Activated CD4-positive, alpha-beta T cell treated with anti-CD3 and anti-CD28 coated beads for 24 hours (primary cell): ENCODE measurements at places on chromosomes 2 and 18.

DNA sequence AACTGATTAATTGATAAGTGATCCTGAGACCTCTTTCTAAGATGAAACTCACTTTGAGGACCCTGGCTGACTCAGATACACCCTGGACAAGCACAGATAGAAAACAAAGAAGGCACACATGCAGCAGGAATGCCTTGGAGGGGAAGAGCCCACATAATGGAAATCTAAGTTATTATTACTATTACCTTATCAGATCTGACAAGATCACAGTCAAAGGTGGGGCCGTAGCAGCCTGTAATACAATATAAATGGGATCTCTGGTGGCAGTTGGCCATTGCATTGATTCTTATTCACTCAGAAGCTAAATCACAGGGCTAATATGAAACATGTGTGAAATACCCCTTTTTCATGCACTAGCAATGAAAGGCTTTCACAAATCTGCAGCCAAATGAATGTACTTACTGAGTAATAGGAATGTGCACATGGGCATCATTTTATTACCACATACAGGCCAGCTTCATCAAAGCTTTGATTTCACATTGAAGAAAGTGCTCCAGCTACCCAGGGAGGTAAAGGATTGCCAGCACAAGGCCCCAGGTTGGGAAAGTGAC, 84.0 kb downstream of the ZBTB7C start:
- DNase-seq = no peak

DNA sequence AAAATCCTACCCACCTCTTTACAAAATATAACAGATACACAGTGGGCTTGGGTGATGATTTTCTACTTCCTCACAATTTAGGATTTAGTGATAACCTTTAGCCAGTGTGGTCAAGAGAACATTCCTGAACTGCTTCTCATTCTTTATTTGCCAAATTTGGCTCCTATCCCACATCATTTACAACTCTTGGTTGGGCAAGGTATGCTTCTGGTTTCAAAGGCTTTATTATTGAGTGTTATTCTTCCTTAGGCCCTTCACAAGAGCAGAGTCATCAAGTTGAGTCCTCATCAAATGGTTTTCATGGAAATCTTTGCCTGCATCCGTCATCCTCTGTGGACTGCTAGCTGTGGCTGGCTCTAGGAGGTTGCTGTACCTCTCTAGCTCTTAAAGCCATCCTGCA, 472.0 kb upstream of the ETAA1 start:
- no peak for DNase-seq

DNA sequence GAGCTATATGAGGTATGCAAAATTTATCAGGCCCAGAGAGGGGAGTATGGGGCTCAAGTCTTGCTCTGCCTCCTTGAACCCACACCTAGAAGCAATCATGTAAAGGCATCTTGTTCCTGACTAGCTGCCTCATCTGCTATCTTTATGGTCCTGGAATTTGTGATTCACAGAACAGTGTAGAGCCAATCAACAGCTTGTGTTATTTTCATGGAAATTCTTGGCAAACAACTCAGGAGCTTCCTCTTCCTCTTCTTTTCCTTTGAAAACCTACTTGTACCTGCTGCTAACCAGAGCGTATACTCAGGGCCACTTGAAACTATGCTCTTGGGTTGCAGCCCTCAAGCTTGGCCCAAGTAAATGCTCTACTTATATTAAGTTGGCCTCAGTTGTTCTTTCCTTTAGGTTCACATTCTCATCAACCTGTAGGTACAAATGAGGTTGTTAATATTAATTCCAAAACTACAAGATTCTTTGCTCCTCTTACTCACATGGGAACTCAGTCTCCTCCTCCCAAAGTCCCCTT, 3.5 kb upstream of the NOSTRIN start:
- DNase-seq = no peak

DNA sequence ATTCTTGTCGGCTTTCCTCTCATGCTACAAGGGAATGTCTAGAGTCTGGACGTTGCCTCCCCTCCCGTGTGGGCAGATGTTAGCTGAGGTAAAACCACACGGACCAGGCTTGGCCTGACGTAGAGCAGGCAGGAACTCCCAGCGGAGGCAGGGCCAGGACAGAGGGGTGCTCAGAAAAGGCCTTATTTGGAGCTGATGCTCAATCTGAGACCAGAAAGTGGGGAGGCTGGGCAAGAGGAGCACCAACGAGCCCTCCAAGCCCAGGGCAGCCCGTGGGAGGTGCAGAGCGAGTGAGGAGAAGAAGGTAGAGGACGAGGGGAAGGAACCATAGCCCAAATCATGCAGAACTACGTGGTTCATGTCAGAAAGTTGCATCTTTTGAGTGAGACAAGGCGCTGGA, 9.0 kb downstream of the TEX51 start:
- no peak for DNase-seq

DNA sequence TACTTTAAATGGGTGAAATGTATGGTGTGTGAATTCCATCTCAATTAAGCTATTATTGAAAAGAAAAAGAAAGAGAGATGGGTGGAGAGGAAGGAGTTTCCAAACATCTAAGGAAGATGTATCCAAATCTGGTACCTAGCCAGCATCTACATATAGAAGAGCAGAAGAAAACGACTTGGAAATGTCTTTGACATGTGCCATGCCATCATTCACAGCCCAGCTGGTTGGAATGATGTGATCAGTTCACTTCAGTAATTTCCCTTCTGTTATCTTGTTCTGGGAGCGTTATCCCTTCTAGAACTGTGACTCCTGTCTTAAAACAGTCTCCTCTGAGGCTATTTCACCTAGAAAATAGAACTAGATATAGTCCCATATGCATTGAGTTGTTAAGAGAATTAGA, 312.8 kb upstream of the GYPC start:
- DNase-seq = no peak

GRCh38 chr2:39379643-39380524, 57.2 kb downstream of the MAP4K3 start:
- DNase-seq = no peak

DNA sequence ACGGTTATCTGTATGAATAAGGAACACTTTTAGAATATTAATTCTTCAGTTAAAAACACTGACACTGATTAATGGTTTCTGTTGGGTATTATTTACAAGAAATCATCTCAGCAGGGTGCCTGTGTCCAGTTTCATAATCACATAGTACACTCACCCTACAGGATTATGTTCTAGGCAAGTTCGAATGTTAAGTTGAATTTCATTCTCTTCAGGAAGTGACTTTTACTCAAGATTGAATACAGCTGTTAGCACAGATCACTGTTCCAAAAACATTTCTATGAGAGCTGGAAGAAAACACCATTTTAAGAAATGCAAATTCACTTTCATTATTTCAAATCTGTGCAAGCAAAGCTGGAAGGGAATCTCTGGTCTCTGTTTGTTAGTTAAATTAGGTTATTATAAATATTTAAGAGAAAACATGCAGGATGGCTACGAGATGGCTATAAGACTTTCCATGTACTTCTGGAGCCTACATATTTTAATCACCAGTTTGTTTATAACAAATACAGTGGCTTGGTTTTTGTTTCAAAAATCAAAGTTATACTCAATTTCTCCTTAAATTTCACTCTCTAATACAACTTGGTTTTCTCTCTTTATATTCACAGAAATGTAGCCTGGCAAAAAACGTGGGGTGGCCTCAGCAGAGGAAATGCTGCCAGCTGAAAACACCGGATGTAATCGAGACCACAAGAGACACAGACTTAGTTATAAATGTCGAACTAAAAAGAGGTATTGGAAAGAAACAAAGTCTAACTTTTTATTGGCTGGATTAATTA, 65.8 kb downstream of the RBMS1 start:
- DNase-seq = no peak

DNA sequence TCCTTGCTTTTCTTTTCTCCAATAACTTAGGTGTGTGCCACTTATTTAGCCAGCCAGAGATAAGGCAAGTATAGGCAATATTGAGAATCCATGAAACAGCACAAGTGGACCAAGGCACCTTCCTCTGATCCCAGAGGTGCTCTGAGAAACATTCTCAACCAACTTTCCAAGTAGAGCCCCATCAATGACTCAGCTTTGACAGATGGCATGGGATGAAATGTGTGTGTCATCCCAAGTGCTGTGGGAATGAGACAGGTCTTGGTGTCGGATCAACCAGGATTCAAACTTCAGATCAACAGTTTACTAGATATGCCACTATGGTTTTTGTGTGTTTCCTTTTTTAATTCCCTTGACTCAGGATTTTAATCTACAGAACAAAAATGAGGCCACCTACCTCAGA, 164.0 kb downstream of the GRB14 start:
- DNase-seq = no peak

- DNase-seq = no peak
Measured at GRCh38 chr2:106108351-106108750, 85.8 kb downstream of the UXS1 start.

DNA sequence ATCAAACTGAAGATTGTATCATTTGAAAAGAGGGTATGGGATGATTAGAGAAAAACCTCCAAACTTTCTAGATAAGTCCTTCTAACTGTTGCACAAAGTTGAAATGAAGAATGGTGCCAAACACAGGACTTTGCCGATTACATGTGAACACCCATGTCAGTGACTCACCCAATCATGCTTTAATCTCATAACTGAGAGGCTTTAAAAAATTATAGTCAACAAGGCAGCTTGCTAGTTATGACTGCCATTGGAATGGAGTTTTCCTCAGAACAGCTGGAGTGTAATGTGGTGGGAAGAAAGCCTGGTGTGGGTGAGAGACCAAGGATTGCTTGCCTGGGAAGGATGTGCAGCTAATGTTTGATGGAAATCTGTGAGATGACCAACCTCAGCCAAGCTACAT, 98.2 kb upstream of the ALPP start:
- no peak for DNase-seq

GRCh38 chr2:169129703-169130243, 60.4 kb downstream of the DHRS9 start:
- DNase-seq = no peak

GRCh38 chr2:146912536-146912935, 932.3 kb upstream of the ACVR2A start:
- DNase-seq = no peak
